ENCODE measurements at places on chromosomes 3 and 15.

DNA sequence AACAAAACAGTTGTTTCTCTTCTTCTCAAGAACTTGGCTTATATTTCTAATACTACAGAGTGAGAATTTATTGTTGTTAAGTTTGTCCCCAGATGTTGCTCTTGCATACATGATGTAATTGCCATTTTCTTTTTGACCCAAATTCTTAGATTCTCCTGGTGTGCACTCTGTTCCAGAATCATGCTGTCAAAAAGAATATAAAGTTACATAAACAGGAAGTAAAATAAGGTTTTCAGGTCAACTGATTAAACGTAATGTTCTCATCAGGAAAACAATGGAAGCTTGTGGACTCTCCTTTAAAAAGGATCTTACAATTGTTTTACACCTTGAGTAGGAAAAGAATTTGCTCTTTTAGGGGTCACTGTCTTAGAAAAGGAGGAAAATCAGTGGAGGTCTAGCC lies 121.8 kb downstream of the ADAM10 start:
- no peak for DNase-seq

DNA sequence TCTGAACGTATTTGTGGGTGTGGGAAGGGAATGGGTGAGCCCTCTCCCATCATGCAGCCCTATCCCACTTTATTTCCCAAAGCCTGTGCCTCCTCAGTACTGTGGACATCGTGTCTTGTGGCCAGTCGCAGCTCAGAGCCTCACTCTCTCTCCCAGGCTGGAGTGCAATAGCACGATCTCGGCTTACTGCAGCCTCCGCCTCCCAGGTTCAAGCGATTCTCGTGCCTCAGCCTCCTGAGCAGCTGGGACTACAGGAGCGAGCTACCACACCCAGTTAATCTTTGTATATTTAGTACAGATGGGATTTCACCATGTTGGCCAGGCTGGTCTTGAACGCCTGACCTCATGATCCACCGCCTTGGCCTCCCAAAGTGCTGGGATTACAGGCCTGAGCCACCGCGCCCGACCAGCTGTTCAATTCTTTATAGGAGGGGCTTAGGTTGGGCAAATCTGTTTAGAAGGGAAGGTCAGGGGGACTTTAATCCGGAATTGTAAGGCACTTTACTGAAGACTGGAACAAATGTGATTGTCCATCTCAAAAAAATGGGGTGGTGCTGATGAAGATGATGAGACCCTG lies 42.7 kb upstream of the BDH1 start:
- DNase-seq = no peak

DNA sequence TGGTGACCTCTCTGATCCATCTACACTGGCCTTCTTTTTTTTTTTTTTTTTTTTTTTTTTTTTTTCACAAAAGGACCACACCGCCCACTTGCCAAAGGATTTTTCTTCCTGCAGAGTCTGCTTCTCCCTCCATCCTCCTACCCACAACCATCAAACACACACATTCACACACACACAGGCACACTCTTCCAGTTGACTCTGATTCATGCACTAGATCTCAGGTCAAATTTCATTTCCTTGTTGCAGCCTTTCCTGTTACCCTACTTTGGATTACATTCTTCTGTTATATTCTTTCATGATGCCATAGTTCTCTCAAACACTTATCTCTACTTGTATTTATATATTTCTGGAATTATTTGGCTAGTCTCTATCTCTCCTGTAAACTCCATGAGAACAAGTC lies 133.9 kb downstream of the STAC start:
- DNase-seq = no peak

- DNase-seq = no peak
Observed at GRCh38 chr3:117450026-117450425, 740.4 kb downstream of the TUSC7 start.

DNA sequence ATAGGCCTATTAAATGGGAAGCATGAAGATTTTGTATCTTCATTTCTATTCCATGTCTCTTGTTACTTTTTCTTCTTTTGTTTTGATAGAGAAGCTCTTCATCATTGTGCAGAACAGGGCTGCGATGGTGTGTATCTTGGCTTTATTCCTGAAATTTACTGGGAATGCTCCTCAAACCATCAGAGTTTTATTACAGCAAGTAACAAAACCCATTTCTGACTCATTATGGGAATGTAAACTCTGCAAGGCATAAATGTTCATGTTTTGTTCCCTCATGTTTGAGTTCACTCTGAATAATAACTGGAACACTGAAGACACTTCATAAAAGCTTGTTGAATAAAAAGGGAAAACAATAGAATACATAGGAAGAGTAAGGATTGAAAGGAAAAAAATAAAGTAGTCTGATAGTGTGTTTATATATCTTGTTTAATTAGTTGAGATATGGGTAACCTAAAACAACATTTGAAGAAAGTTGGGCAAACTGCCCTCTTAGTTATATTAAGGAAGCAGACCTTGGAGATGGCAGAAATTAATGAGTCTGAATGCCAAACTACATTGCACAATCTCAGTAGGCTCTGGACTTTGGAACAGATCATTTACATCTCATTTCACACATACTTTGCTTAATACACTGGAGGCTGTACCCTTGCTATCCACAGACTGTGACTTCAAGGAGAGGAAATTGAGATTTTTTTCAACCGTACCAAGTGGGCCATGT lies 521.5 kb downstream of the GRM7 start:
- no peak for DNase-seq

- no peak for DNase-seq
Observed at GRCh38 chr3:126502656-126503055, 14.9 kb downstream of the UROC1 start.

DNA sequence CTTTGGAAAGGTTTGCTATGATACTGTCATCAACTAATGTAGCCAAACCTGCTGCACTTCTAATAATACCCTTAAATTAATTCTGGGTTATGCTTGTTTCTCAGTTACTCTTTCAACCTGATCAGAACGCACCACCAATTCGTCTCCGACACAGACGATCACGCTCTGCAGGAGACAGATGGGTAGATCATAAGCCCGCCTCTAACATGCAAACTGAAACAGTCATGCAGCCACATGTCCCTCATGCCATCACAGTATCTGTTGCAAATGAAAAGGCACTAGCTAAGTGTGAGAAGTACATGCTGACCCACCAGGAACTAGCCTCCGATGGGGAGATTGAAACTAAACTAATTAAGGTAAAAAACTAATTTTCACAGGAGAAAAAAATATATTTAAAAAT lies 7.9 kb upstream of the RPLP1 start:
- DNase-seq = no peak

DNA sequence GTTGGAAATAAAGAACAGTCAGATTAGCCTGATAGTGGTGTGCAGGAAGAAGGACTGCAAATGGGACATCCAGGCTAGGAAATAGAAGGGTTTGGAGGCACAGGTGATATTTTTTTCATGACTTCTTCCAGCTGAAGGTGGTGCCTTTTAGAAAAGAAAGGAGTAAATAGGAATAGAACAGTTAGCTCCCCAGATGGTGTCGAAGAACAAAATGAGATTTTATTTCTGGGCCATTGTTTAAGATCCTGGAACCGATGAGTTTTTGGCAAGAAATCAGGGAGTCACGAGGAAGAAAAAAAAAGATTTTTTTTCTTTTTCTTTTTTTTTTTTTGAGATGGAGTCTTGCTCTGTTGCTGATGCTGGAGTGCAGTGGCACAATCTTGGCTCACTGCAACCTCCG lies 9.8 kb upstream of the NCK1 start:
- no peak for DNase-seq
